Sigmoid colon (tissue), 7 donors: ENCODE measurements at places on chromosomes 16 and 17.

GRCh38 chr16:27264151-27264550, 4.4 kb downstream of the NSMCE1 start:
- no peak overlapping the region for H3K27ac ChIP-seq
- no peaks in the 10 kb centered on the region for H3K36me3 ChIP-seq
- peaks cover 16% of the 10 kb centered on the region for H3K4me1 ChIP-seq
- H3K4me3 ChIP-seq = no peak overlapping the region
- DNase-seq = no peak
- H3K27me3 ChIP-seq = no peaks in the 10 kb centered on the region

- no peak overlapping the region for H3K27ac ChIP-seq
- H3K4me1 ChIP-seq = no peaks in the 10 kb centered on the region
- H3K4me3 ChIP-seq = no peak overlapping the region
- DNase-seq = no peak
- H3K36me3 ChIP-seq = no peaks in the 10 kb centered on the region
These were observed 949.7 kb upstream of the EEF2KMT start for GRCh38 chr16:6047325-6047724.

DNA sequence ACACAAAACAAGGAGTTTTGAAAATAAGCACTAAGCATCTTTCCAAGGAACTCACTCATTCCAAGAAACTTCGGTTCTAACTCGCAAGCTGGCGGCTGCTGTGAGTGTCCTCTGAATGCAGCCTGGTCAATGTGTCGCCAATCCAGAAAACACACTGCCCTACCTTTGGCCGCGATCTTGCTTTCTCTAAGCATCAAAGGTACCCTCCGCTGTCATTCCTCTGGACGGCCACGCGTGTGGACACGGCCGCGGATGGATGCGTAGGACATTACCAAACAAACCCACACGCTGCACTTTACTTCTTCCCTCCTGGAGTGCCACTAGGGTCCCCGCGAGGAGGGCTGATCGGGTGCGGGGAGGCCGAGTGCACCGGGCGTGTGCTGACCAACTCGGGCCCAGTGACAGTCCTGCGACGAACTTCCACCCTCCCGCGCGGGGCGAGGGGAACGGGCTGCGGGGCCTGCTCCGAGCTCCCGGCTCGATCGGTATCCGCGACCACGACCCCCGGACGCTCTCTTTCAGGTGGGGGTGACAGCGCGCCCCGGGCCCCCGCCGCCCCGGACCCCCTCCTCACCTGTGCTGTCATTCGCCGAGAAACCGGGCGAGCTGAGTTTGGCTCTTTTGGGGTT, 1.1 kb downstream of the CREBBP start:
- H3K27me3 ChIP-seq = no peaks in the 10 kb centered on the region
- H3K36me3 ChIP-seq = no peaks in the 10 kb centered on the region
- DNase-seq = peak; percentile 69

DNA sequence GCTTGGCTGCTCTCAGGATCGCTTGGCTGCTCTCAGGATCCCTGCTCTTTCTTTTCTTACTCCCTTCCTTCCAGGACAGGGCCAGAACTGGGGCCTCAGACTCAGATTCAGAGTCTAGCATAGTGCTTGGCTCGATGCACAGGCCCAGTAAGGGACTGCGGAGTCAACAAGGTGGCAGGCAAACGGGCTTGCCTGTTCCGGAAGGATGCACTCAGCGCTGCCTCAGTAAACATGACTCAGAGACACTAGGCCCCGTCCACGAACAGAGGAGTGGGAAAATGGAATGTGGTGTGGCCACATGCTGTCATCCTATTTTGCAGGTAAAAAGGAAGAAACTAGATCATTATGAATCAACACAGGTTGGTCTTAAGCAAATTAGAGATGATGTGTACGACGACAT, 9.8 kb downstream of the SPHK1 start:
- peaks cover 13% of the 10 kb centered on the region for H3K36me3 ChIP-seq
- no peak overlapping the region for H3K4me3 ChIP-seq
- no peaks in the 10 kb centered on the region for H3K4me1 ChIP-seq
- DNase-seq = no peak
- H3K27ac ChIP-seq = no peak overlapping the region
- no peaks in the 10 kb centered on the region for H3K27me3 ChIP-seq

- H3K27me3 ChIP-seq = no peaks in the 10 kb centered on the region
- H3K27ac ChIP-seq = peak overlapping the region; percentile 7
- no peak overlapping the region for H3K4me3 ChIP-seq
- H3K4me1 ChIP-seq = no peaks in the 10 kb centered on the region
- H3K36me3 ChIP-seq = no peaks in the 10 kb centered on the region
These were observed 21.7 kb downstream of the LRRC75A start for GRCh38 chr17:16470265-16470664.

- no peaks in the 10 kb centered on the region for H3K27me3 ChIP-seq
- peaks cover 38% of the 10 kb centered on the region for H3K4me1 ChIP-seq
- H3K4me3 ChIP-seq = no peak overlapping the region
- peak overlapping the region; percentile 56 for H3K27ac ChIP-seq
These were observed 2.1 kb upstream of the SPG7 start for GRCh38 chr16:89506113-89506504.

DNA sequence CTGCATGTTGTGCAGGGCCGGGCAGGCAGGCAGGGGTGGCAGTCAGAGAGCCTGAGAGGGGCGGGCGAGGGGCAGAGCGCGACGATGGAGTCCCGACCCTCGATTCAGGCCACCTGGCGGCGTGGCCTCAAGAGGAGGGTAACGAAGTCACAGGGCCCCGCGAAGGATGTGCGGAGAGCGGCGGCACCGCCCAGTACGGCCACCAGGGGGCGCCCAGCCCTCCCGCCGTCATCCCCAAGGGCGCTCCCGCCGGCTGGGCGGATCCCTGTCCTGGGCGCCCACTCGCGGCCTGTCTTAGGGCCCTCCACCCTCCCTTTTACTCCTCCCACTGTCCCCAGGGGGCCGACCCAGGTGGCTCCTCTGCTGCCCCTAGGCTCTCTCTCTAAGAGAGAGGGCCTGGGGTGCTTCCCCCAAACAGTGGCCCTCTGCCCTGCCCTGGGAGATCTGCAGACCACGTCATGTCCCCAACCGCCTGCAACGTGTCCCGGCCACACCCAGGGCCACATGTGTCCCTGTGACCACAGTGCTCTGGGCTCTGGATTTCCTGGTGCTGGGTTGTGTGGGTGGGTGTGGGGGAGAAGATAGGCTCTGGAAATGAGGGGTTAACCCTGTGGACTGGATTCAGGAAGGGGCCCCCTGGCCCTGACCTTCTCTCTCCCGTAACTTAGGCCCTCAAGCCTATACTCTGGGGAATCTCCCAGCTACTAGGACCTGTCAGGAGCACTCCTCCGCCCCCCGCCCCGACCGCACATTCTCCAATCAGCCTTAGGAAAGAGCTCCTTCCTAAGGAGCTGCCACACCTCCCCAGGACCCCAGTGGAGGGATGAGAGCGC, 5.9 kb downstream of the DPEP2 start:
- H3K36me3 ChIP-seq = no peaks in the 10 kb centered on the region
- H3K4me3 ChIP-seq = no peak overlapping the region
- H3K4me1 ChIP-seq = peaks cover 11% of the 10 kb centered on the region
- peak; percentile 90 for DNase-seq
- H3K27ac ChIP-seq = peak overlapping the region; percentile 47
- H3K27me3 ChIP-seq = no peaks in the 10 kb centered on the region

DNA sequence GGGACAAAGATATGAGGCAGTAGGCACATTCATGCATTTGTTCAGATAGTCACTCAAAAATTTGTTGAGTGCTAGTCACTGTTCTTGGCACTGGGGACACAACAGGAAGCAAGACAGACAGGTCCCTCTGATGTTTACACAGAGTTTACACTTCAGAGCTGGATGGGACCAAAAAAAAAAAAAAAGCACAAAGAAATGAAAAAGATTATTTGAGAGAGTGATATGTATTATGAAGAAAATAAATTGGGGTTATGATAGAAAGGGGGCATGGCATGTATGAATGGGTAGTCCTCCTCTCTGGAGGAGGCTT, 3.5 kb upstream of the YPEL2 start:
- H3K4me3 ChIP-seq = no peak overlapping the region
- no peaks in the 10 kb centered on the region for H3K27me3 ChIP-seq
- H3K4me1 ChIP-seq = no peaks in the 10 kb centered on the region
- H3K36me3 ChIP-seq = no peaks in the 10 kb centered on the region

GRCh38 chr17:80468242-80468641, 8.2 kb downstream of the NPTX1 start:
- peaks cover 55% of the 10 kb centered on the region for H3K36me3 ChIP-seq
- peaks cover 3% of the 10 kb centered on the region for H3K4me1 ChIP-seq
- DNase-seq = no peak
- H3K27ac ChIP-seq = no peak overlapping the region
- H3K4me3 ChIP-seq = no peak overlapping the region

GRCh38 chr17:59357929-59358328, 26.5 kb downstream of the YPEL2 start:
- DNase-seq = no peak
- H3K27me3 ChIP-seq = no peaks in the 10 kb centered on the region
- peaks cover 19% of the 10 kb centered on the region for H3K36me3 ChIP-seq
- H3K27ac ChIP-seq = peak overlapping the region; percentile 56
- H3K4me1 ChIP-seq = no peaks in the 10 kb centered on the region

DNA sequence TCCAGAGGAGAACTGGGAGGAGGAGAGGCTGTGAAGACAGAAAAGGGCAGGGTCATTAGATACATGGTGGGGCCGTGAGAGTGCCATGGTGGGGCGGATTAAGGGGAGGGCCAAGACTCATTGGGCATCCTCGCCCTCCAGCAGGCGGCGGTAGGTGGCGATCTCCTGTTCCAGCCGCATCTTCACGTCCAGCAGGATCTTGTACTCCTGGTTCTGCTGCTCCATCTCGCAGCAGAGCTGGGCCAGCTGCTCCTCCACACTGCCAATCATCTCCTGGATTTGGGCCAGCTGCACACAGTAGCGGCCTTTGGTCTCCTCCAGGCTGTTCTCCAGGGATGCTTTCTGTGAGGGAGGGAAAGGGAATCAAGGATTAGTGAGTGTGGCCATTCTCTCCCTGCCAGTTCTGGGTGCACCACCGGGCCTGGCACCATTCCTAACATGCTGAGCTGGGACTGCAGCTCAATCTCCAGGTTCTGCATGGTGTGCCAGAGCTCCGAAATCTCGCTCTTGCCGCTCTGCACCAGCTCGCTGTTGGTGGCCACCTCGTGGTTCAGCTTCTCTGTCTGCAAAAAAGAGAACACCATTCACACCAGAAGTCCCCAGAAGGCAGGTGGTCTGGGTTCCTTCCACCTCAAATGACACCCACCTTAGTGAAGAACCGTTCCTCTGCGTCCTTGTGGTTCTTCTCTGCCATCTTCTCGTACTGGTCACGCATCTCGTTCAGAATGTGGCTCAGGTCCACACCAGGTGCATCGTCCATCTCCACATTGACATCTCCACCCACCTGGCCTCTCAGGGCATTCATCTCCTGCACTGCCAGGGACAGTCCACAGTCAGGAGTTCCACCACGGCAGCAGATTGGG, 129.0 kb downstream of the CCDC144A start:
- no peak overlapping the region for H3K4me3 ChIP-seq
- H3K36me3 ChIP-seq = no peaks in the 10 kb centered on the region
- no peak overlapping the region for H3K27ac ChIP-seq
- peaks cover 12% of the 10 kb centered on the region for H3K4me1 ChIP-seq
- no peak for DNase-seq

GRCh38 chr17:16917671-16918394, 54.1 kb downstream of the TNFRSF13B start:
- no peak overlapping the region for H3K4me3 ChIP-seq
- H3K27me3 ChIP-seq = no peaks in the 10 kb centered on the region
- no peaks in the 10 kb centered on the region for H3K4me1 ChIP-seq

DNA sequence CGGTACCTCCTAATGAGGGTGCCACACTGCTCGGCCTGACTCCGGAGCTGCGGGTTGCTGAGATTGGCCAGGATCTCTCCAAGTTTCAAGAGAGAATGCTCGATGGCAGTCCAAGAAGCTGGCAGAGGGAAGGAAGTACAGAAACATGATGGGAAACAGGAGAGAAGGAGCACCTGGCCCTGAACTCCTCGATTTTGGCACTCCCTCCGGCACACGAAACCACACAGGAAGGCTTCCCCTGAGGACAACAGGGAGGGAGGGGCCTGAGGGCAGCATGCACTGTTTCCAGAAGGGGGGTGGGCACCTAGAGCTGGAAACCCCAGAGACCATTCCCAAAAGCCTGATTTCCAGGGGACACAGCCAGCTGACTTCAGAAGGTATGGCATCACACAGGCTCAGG, 18.1 kb downstream of the CSF3 start:
- no peak overlapping the region for H3K4me3 ChIP-seq
- peaks cover 55% of the 10 kb centered on the region for H3K4me1 ChIP-seq
- peak overlapping the region; percentile 70 for H3K27ac ChIP-seq
- H3K27me3 ChIP-seq = no peaks in the 10 kb centered on the region

GRCh38 chr17:2380950-2381649, 19.8 kb downstream of the MNT start:
- no peak for DNase-seq
- no peak overlapping the region for H3K4me3 ChIP-seq
- H3K27ac ChIP-seq = no peak overlapping the region
- no peaks in the 10 kb centered on the region for H3K27me3 ChIP-seq
- peaks cover 25% of the 10 kb centered on the region for H3K4me1 ChIP-seq

DNA sequence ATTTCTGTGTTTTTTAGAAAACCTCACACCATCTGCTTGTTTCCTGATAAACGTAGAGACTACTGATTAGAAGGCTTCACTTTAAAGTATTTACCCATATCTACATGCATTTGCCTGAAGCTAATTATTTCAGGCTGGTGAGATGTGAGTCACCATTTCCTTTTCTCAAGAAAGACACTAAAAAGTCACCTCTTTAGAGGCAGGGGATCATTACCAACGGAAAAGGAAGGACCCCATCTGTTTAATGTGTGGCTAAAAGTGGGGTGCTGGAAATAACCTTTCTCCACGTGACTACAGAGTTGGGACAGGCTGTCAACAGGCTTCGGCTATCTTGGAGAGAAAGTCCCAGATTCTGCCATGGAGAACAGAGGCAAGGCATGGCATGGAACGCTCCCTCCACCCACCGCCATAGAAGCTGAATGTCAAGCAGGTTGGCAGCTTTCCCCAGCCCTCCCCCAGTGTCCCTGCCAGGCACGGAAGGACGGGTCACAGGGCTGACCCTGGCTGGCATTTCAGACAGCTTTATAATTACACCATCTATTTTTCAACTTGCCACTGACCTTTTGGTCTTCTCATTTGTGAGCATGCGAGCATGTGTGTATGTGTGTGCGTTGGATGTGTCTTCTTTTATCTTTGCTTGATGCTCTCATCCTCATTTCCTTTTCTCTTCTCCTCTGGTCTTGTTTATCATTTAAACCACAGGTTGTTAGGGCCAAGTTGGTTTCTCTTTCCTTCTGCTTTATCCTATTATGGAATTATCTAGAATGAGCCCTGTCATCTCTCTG, 157.0 kb downstream of the CPPED1 start:
- H3K27me3 ChIP-seq = no peaks in the 10 kb centered on the region
- no peak overlapping the region for H3K4me3 ChIP-seq
- H3K27ac ChIP-seq = no peak overlapping the region
- no peaks in the 10 kb centered on the region for H3K4me1 ChIP-seq

GRCh38 chr16:84194470-84195200, 3.7 kb downstream of the ADAD2 start:
- peaks cover 12% of the 10 kb centered on the region for H3K27me3 ChIP-seq
- H3K36me3 ChIP-seq = no peaks in the 10 kb centered on the region
- no peak overlapping the region for H3K4me3 ChIP-seq
- no peak for DNase-seq
- H3K4me1 ChIP-seq = no peaks in the 10 kb centered on the region
- no peak overlapping the region for H3K27ac ChIP-seq
